ENCODE measurements at places on chromosomes 1 and 21.
A peak's percentile ranks its signal among the peaks of the same experiment; 100 is the strongest.

DNA sequence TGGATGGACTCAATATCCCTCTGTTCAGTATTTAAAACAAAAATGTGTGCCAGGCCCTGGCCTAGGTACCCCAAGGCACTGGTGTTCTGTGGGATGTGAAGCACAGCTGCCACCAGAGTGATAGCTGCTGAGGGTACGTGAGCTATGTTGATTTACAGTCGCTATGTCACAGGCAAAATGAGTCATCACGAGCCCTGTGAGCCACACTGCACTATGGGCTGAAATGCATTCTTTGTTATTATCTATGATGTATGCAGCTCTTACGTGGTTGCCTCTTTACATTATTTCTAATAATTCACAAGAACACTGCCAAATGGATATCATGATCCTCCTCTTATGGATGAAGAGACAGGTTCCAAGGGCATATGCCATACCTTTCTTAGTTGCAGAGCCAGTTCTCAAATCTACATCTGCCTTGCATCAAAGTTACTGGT lies 2.1 kb downstream of the TEX38 start:
- no peak for DNase-seq

DNA sequence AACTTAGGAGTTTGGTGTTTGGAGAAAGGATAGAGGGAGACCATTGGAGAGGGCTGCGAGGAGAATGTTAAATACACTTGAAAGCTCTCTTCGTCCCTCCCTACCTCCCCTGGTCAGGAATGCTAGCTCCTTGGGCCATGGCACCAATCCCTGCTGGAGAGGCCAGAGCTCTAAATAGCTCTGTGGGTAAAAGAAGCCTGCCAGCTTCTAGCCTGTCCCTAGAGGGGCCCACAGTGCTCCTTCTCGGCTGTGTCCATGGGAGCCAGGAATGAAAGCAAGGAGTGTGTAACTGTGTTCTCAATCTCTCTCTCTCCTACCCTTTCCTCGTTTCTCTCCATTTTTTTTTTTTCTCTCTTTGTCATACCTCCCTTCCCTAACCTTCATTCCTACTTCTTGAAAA lies at the start of gene CCDC190:
CCDC190 (minus strand) TSS at position 75 of the 400 bp plus-strand sequence. CDS start 1,529 bp downstream, outside the sequence.
- DNase-seq: no peak

- no peak for DNase-seq
These were observed 1.3 kb downstream of the ADARB1 start for GRCh38 chr21:45075596-45076244.

- DNase-seq: no peak
These were observed 19.1 kb upstream of the PDE4B start for GRCh38 chr1:65773391-65774123.

DNA sequence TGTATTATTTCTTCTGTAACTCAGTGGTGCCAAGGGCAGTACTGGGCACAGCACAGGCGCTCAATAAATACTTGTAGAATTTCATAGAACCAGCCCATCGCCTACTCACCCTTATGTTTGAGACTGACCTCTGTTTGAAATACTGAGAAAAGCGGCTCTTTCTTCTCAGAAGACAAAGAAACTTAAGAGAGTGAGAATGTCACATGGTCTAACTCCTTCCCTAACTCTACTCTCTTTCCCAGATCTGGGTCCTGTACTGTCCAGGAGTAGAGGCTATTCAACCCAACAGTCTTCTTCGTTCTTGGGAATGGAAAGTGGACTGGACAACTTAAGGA lies 4.2 kb downstream of the IGSF8 start:
- DNase-seq: no peak

GRCh38 chr1:92484472-92485380 lies 2.0 kb downstream of the GFI1 start:
- DNase-seq: peak; percentile 39

GRCh38 chr21:33976082-33977016 lies 60.7 kb upstream of the ATP5PO start:
- DNase-seq: peak; percentile 10

Data from activated CD8-positive, alpha-beta memory T cell treated with anti-CD3 and anti-CD28 coated beads for 1 hour (primary cell).